ENCODE measurements at places on chromosomes 5 and 9.

DNA sequence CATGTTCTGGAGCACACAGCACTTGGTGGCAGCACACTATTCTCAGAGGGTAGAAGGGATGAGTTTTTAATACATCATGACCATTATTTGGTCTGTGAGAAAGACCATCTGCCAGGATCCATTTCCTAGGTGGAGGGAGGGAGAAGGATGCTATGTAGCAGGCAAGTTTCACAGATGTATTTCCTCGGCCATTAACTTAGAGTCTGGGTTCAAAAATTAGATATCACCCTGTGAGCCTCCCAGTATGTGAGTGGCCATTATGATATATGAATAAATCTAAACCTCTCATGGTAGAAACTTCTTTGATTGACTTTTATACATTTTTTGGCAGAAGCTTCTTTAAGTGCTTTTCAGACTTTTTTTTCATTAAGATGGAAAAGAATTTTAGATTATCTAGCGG lies 133.9 kb downstream of the SREK1 start:
- DNase-seq, result no peak

DNA sequence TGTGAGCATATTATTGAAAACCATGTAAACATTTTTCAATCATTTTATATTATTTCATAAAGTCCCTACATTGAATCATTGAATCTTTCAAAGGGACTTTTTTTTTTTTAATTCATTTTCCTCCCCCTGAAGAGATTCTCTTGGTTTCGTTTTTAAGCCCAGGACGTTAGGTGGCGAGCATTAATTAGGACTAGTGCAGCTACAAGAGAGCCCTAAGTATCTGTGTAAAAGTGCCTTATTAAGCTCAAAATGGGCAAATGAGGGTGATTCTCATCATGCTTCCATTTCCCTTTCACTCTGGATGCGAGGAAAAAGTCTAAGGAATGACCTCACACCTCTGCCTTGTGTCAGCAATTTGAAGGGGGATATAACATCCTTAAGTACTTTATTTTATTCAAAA lies 517.9 kb upstream of the ITGA1 start:
- DNase-seq, result no peak

- DNase-seq, result no peak
Measured at GRCh38 chr9:34446951-34447350, 11.4 kb downstream of the FAM219A start.

- no peak for DNase-seq
Measured at GRCh38 chr5:179605026-179605833, 18.2 kb downstream of the HNRNPH1 start.

DNA sequence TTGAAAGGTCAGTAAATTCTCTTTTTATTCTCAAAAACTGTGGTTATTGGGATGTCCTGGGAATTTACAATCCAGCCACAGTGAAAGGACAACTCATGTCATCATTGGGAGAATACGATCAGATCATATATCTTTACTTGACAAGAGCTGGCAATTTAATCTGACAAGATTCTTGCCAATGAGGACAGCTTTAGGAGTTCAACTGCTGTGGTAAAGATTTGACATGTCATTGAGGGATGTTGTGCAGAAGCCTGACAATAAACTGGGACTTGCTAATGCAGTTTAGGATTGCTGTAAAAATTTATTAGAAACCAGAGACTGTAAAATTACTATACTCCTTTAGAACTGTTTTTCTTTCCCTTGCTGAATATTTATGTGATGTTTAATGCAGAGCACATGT lies 1131.0 kb downstream of the MAT2B start:
- DNase-seq, result no peak

DNA sequence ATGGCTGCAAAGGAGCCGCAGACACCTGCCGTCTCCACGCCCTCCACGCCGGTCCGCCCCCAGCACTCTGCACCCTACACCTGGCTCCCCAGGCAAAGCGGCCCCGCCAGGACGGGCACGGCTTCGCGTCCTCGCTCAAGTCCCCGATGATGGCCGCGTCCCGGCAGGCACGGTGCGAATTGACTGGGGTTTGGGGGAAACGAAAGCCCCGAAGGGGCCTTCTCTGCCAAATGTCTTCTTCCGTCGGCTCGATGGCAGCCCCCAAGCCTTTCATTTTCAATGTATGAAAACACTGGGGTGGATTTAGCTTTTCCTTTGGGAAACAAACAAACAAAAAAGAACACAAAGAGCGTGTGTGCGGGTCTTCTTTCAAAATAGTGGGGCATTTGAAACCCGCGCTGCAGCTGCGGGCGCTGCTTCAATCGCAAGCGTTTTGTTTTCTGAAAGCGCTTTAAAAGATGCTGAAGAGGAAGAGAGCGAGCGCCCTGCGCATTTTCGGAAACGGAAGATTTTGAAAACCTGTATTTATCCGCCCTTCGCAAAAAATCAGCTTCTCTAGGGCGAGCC lies 160.0 kb downstream of the RMI1 start:
- no peak for DNase-seq

- DNase-seq, result peak; percentile 79
Measured at GRCh38 chr9:69149321-69149807, 24.7 kb upstream of the TJP2 start.

- no peak for DNase-seq
Measured at GRCh38 chr5:152084476-152084875, 159.8 kb upstream of the GLRA1 start.

GRCh38 chr9:127692071-127692470 lies 14.7 kb upstream of the CFAP157 start:
- DNase-seq, result no peak

- DNase-seq, result no peak
Measured at GRCh38 chr9:99730062-99730461, 91.6 kb upstream of the NR4A3 start.

- no peak for DNase-seq
Measured at GRCh38 chr5:127963233-127963632, 120.3 kb upstream of the SLC12A2 start.

- DNase-seq, result peak; percentile 28
Measured at GRCh38 chr9:124621371-124622328, 114.5 kb upstream of the NR5A1 start.

DNA sequence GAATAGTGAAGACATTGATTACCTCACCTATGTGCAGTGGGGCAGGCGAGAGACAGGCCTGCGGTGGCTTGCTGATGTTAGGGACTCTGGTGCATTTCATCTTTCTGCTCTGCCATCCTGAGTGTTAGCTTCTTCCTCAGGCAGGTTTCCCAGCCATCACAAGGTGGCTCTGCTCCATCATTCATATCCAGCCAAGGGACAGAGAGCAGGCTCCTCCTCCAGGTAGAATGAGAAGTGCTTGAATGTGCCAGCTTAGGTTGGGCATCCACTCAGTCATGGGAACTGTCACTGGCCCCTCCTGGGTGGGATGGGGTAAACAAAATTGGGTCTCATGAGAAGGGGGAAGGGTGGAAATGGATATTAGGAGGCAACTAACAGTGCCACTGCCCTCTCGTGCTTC lies 24.8 kb downstream of the GPR107 start:
- DNase-seq, result no peak

DNA sequence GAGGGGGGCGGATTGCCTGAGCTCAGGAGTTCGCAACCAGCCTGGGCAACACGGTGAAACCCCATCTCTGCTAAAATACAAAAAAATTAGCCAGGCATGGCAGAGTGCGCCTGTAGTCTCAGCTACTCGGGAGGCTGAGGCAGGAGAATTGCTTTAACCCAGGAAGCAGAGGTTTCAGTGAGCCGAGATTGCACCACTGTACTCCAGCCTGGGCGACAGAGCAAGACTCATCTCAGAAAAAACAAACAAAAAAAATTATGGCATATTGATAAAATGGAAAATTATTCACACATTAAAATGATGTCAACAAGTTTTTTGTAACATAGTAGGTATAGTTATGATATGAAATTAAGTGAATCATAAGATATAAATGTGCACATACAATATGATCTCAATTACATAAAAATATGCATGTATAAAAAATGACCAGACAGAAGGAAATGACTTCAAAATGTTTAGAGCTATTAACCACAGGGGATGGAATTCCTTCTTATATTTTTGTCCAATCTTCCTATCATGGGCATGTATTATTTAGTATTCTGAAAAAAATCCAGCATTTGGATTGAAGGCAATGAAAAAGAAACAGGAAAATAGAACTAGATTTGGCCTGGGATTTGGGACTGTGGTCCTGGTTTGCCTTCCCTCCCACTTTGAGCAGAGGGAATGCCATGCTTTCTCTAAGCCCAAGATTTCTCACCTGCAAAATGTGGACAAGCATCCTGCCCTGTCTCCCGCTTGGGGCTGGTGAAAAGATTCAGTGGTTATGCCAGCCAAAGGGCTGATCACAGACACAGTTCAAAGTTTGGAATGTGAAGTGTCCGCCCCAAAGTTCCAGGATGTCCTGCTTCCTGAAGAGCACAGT lies 19.5 kb downstream of the SPAAR start:
- no peak for DNase-seq

DNA sequence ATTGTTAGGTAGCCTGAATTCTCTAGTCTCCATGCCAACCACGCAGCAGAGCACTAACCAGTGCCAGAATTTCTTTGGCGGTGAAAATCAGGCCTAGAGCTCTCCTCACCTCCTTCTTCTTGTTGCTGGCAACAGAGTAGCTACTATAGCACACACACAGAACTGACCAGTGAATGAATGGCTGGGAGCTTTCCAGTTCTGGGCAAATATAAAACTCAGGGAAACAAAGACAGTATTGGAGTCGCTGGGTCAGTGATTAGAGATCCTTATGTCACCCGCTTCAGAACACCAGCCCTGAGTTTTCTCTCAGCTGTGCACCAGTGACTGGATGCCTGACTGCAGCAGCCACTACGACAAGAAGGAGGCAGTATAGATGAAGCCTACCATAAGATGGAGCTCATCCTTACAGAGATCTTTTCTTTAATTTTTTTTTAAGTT lies 26.9 kb upstream of the FEM1C start:
- DNase-seq, result no peak

GRCh38 chr9:137295238-137295811 lies 6.7 kb downstream of the NRARP start:
- no peak for DNase-seq

DNA sequence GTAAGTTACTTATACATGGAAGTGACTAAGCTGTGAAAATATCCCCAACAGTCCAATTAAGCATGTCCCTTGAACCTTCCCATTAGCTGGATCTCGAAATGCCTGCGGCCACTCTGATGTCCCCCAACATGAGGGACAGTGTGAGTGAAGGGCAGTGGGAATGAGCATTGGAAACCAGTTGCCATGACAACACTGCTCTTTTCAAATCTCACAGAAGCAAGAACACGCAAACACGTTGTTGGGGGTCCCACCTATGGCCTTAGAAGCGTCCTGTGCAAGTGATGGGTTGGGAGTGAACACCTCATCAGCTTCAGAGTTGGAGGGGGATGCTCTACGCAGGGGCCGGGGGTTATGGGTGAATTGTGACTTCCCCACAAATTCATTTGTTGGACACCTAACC lies 205.9 kb downstream of the NXNL2 start:
- no peak for DNase-seq

DNA sequence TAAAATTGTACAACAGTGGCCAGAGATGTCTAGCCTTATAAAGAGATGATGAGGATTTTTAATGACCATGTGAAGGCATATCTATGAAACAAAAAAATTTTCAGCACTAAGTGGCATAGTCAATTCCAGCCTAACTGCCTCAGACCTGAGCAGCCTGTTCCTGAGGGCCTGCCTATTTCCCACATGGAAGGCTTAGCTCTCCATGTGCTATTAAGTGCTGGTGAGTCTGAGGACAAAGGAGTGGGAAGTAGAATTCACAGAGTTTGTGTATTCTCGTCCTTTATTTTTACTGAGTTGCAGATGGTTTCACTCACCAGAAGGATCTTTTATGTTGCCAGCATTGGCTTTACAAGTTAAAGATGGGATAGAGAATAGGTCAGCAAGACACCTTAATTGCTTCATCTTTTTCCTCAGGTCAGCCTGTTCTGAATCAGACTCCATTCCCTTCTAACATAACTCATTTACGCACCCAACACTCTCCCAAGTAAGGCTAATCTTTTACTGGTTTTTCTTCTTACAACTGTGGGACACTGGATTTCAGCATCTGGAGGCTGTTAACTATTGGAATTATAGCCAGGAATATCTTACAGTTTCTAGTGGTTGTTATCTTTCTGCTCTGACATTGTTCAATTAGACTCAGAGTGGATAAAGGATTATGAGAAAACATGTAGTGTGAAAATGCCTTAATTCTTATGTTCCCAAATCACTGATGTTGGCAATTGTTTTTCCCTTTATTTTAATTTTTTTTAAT lies 76.8 kb downstream of the ISOC1 start:
- no peak for DNase-seq

DNA sequence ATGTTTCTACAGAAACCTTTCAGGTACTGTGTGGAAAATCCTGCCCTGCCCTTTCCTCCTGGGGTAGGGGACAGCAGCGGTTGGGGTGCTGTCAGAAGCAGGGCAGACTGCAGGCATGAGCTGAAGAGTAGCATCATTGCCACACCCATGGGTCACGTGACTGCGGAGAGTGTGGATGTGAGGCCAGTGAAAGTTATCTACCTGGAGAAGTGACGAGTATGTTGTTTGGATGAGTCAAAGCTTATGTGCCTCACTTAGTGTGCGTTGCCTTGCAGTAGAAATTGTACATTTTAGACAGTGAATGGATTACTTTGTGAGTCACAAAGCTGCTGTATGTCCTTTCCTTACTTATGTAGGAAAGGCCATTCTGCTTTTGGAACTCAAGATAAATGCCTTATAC lies 21.7 kb upstream of the ACTBL2 start:
- DNase-seq, result no peak

GRCh38 chr5:159405611-159406031 lies 75.3 kb upstream of the IL12B start:
- no peak for DNase-seq

DNA sequence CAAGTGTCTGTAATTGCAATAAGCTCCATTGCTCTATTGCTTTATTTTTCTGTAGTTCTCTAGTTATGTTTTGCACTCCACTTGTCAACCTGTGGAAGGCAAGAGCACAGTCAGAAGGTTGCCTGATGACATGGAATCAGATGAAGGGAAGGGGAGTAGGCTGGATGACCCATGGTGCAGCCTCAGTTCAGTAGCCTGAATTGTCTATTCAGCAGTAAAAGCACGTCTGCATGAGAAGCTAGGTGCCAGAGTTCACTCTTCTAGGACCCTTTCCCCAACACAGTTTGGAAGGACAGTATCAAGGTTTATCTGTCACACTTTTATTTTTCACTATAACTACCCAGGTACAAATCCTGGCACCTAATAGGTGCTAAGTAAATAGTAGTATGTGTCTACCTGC lies 39.3 kb downstream of the SLC44A1 start:
- no peak for DNase-seq

GRCh38 chr5:37837414-37838032 lies 2.3 kb downstream of the GDNF start:
- DNase-seq, result peak; percentile 70

GRCh38 chr5:141519605-141520565 lies 31.0 kb downstream of the PCDHGC5 start:
- DNase-seq, result no peak

GRCh38 chr5:92885950-92886349 lies 695.1 kb downstream of the NR2F1-AS1 start:
- no peak for DNase-seq

GRCh38 chr5:123124859-123125595 lies 36.0 kb downstream of the PRDM6 start:
- no peak for DNase-seq

DNA sequence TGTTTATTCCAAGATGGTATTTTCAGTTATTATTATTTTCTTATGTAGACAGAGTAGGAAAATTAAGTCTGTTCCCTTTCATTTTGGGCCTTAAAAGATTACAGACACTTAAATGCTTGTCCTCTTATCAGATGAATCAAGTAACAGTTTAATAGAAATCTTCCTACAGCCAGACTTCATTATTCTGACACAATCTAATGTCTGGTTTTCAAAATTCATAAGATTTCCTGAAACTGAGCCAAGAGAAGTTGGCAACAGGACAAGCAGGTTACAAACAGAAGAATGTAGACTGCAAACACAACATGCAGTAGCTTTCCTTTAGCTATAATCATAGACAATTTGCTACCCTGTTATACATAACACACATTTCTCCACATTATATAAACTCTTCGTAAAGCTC lies 130.5 kb downstream of the FBXL17 start:
- peak; percentile 35 for DNase-seq

All from brain microvascular endothelial cell (primary cell).